ENCODE measurements at places on chromosomes 5 and 9.

GRCh38 chr5:142716963-142717362, 31.1 kb upstream of the FGF1 start:
- no peak for ATAC-seq

- ATAC-seq, result no peak
Observed at GRCh38 chr5:142307146-142307890, 17.5 kb downstream of the SPRY4 start.

DNA sequence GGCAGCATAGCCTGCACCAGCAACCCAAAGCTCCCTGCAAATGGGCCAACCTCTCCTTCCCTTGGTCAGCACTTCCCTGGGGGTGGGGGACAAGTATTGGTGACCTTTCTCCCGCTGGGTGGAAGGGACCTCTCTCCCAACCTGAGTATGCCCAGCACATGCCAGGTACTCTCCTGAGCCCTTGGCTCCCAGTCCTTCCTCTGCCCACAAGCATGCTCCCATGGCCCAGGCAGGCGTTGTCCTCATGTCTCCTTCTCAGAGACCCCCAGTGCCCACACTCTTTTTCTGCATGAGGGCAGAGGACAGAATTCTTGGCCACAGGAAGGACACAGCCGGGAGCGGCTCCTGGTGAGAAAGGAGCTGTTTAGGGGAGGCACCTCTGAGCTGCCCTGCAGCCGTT, 60.3 kb downstream of the PHF2 start:
- no peak for ATAC-seq

- no peak for ATAC-seq
Observed at GRCh38 chr9:134488331-134489280, 153.0 kb upstream of the COL5A1 start.

GRCh38 chr5:78956901-78957300, 28.2 kb downstream of the ARSB start:
- no peak for ATAC-seq

DNA sequence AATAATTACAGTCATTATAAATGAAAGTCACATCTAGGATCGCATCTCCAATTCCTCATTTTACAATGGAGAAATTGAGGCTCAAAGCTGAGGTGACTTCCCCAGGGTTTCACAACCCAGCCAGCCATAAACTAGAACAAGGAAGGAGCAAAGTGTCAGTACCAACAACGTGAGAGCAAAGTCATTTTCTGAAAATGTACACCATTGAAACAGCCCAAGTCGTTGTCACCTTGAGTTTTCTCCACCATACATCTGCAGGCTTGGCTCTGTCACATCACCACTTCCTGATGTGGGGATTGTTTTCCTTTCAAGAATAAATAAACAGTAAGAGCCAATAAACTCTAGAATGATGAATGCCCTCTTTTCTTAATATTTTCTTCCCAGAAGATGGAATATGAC, 184.5 kb upstream of the PTGER4 start:
- no peak for ATAC-seq

DNA sequence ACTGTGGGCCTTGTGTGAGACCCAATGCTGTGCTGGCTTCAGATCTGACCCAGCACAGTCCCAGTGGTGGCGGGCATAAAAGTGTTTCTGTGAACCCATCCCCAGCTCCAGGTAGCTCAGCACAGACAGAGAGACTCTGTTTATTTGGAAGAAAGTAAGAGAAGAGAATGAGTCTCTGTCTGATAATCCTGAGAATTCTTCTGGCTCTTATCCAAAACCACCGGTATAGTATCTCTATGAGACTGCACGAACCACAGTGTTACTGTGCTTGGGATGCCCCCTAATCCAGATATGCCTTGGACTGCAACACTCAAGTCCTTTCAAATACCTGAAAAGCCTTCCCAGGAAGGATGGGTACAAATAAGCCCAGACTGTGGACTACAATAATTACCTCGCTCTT, 1660.8 kb upstream of the ACO1 start:
- no peak for ATAC-seq

DNA sequence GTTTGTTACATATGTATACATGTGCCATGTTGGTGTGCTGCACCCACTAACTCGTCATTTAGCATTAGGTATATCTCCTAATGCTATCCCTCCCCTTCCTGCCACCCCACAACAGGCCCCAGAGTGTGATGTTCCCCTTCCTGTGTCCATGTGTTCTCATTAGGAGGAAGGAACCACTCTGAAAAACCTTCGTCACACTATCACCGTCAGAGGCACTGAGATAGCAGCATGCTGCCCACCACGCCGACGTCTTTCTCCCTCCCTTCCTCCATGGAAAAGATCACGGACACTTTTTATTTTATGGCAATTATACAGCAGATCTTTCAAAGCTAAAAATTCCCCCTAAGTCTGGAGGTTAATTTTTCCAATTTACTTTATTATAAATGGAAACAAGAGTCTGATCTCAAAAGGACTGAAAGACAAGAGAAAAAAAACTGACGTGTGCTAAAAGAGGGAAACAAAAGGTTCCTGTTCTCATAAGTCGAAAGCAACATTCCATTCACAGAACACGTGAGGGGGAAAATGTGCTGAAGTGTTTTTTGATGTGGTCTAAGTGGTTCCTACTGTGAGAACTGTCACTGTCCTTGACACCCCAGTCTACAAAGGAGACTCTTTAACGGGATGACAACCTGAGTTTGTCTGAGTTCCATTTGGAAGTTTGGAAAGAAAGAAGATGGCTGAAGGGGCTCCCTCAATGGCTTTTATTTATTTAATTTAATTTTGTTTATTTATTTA, 339.7 kb upstream of the IRX2 start:
- no peak for ATAC-seq

DNA sequence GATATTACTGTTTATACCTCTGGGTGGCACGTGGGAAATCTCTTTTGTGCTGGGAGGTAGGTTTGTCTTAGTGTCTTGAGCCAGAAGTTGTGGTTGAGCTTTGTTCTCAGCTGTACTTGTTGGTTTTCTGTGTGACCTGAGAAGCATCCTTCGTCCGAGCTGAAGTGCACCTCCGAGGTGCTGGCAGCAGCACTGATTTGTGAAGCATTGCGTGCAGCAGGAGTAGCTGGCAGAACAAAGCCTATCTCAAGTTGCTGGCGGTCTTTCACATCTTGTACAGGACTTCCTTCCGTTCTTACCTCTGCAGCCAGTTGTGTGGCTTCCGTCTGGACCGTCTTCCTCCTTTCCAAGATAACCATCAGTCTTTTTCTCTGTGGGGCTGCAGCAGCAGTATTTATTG, 4.3 kb downstream of the PRRC2B start:
- ATAC-seq, result no peak

DNA sequence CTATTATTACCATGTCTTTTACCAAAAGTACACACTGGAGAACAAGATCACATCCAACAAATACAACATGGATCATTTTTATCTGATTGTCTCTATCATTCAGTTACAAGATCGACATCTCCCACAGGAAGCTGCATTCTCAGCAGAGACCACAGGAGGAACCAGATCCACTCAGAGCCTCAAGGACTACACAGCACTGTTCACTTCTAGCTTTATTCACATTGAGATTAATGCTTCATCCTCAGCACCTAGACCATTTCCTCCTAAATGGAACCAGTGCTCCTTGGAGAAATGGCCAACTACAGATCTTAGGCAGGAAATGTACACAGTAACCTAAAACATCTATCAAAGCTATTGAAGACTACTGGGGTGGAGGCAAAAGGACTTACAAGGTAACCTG, 13.3 kb upstream of the C5orf15 start:
- ATAC-seq, result no peak

GRCh38 chr5:5473226-5473625, 50.7 kb downstream of the ICE1 start:
- no peak for ATAC-seq

Measured in gastroesophageal sphincter (tissue), 4 donors.